ENCODE measurements at places on chromosomes 13 and 19. TPM values are rescaled to one million over a fixed set of nuclear protein-coding genes. Genes with fewer than 3 reads are reported as not detected.

GRCh38 chr19:55487924-55488687 lies at the start of gene SSC5D:
SSC5D (plus strand) TSS chr19:55488436; CDS start chr19:55488590, 154 bp downstream.
- no peak for DNase-seq
- H3K27me3 ChIP-seq: peaks cover 2% of the 10 kb centered on the region
- H3K36me3 ChIP-seq: peaks cover 3% of the 10 kb centered on the region
- H3K4me1 ChIP-seq: peaks cover 12% of the 10 kb centered on the region
- no peak within 1 kb of the TSS for H3K4me3 ChIP-seq

DNA sequence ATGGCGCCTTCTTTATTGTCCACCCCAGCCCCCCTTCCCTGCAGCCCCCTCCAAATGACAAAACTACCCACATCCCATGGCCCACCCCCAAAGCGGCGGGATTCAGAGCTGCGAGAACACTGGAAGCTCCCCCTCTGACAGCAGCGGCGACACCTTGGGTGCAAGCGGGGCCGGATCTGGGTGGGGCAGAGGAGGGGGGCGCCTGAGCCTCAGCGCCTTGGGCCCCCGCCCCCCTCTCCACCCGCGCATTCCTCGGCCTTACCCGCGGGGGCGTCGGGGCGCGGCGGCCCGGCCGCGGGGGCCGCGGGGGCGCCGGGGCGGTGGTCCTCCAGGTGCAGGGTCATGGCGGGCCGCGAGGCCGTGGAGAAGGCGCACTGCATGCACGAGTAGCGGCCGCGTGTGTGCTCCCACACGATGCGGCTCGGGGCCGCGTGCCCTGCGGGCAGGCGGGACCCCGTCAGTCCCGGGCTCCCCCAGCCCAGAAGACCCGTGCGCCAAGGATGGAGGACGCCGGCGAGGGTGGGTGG lies 3.3 kb downstream of the ZNF414 start:
- H3K27ac ChIP-seq: no peak overlapping the region
- peaks cover 35% of the 10 kb centered on the region for H3K4me1 ChIP-seq
- DNase-seq: no peak
- peaks cover 27% of the 10 kb centered on the region for H3K36me3 ChIP-seq

- no peaks in the 10 kb centered on the region for H3K4me1 ChIP-seq
- no peak for DNase-seq
- no peaks in the 10 kb centered on the region for H3K27me3 ChIP-seq
- H3K36me3 ChIP-seq: no peaks in the 10 kb centered on the region
- no peak overlapping the region for H3K4me3 ChIP-seq
These were observed 168.3 kb upstream of the TSHZ3 start for GRCh38 chr19:31517224-31518180.

- peaks cover 36% of the 10 kb centered on the region for H3K4me1 ChIP-seq
- H3K27me3 ChIP-seq: peaks cover 7% of the 10 kb centered on the region
- no peak overlapping the region for H3K4me3 ChIP-seq
- no peak overlapping the region for H3K27ac ChIP-seq
These were observed 3.5 kb upstream of the ADM5 start for GRCh38 chr19:49685845-49686332.

DNA sequence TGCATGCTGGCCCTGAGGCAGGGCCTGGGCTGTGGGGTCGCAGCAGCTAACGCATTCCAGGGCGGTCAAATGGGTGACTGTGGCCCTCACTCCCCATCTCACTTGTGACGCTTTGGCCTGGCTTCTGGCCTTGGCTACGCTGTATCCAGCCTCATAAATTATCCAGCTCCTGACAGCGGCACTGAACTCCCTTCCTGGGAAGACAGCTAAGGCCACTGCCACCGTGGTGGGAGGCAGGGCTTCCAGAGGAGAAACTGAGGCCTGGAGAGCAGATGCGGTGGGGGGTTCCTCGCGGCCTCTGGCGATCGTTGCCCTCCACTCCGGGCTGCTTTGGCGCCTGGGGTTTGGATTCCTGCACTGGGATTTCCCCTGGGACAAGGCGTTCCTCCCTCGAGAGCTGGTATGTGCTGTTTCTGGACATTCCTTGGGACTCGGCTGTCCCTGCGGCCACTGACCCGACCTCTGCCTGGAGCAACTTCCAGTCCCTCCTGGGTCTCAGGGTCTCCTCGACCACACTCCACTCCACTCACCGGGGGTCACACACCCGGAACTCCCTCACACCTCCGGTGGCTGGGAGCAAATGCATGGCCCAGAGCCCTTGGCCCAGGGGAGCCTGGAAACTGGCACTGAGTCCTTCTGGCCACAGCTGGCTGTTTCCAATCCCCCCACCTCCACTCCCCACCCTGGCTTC lies 3.4 kb downstream of the TBXA2R start:
- no peak overlapping the region for H3K4me3 ChIP-seq
- no peak for DNase-seq
- H3K27me3 ChIP-seq: peaks cover 8% of the 10 kb centered on the region
- no peaks in the 10 kb centered on the region for H3K36me3 ChIP-seq
- no peak overlapping the region for H3K27ac ChIP-seq
- peaks cover 5% of the 10 kb centered on the region for H3K4me1 ChIP-seq

GRCh38 chr19:43818500-43818899 lies 8.6 kb upstream of the ZNF283 start:
- no peak overlapping the region for H3K4me3 ChIP-seq
- no peaks in the 10 kb centered on the region for H3K36me3 ChIP-seq
- peaks cover 14% of the 10 kb centered on the region for H3K27me3 ChIP-seq
- H3K27ac ChIP-seq: no peak overlapping the region

DNA sequence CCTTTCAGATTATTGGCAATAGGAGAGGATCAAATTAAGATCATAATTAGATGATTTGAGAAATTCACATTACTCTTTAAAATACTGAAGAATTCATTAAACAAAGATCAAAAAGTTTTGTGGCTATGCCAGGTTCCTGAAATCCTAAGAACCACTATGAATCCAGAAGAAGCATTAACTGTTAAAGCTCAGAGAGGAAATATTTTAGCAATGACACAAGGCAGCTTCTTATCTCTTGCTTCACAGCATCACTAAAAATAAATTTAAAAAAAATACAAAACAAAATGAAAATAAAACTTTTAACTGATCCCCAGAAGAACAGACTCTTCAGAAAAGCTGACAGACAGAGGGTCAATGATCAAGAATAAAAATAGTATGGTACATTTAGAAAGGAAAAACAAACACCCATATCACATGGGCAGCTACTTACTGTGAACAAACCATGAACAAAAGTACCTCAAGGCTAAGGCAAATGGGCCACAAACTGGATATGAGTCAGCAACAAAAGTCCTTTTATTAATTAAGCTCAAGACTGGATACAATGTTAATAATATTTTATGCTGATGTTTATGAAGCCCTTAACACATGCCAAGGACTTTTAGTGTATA lies 19.6 kb downstream of the RNF6 start:
- no peaks in the 10 kb centered on the region for H3K27me3 ChIP-seq
- peaks cover 15% of the 10 kb centered on the region for H3K36me3 ChIP-seq
- no peak overlapping the region for H3K27ac ChIP-seq
- DNase-seq: no peak

GRCh38 chr19:29372921-29373797 lies 152.6 kb upstream of the VSTM2B start:
- H3K36me3 ChIP-seq: no peaks in the 10 kb centered on the region
- H3K27me3 ChIP-seq: peaks cover under 1% of the 10 kb centered on the region
- no peak overlapping the region for H3K4me3 ChIP-seq
- DNase-seq: peak; percentile 6
- no peaks in the 10 kb centered on the region for H3K4me1 ChIP-seq

- no peak overlapping the region for H3K4me3 ChIP-seq
- peaks cover 6% of the 10 kb centered on the region for H3K4me1 ChIP-seq
- H3K36me3 ChIP-seq: peaks cover 5% of the 10 kb centered on the region
- H3K27ac ChIP-seq: no peak overlapping the region
- H3K27me3 ChIP-seq: no peaks in the 10 kb centered on the region
These were observed 18.0 kb downstream of the ARHGAP35 start for GRCh38 chr19:46878613-46879375.

The SLC10A2 gene
- not detected for total RNA-seq

The SOX1 gene
- total RNA-seq: not detected

Measured in activated CD4-positive, alpha-beta memory T cell treated with anti-CD3 and anti-CD28 coated beads, Interleukin-2, amount 10 ng/mL, durations not matched to agents 7 days and 5 days (primary cell).